ENCODE measurements at places on chromosomes 2 and 18. TPM values are rescaled to one million over a fixed set of nuclear protein-coding genes. Genes with fewer than 3 reads are reported as not detected.

DNA sequence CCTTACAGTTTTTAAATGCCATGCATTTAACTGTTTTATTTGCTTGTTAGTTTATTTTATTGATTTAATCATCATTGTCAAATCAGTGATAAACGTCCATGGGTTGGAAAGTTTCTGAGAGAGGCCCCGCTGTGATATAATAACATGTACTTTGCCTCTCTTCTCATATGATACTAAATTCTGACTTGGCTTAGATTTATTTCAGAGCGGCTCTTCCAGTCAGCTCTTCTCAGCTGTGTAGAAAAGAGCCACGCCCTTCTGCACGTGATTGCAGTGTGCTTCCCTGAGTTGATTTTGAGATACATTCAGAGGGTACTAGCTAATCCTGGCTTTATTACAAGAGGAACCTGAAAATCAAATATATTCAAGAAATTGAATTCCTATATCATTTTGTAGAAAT, 218.6 kb downstream of the KCNE4 start:
- no peak for DNase-seq

- DNase-seq, result no peak
Observed at GRCh38 chr2:31226266-31226665, 7.7 kb upstream of the EHD3 start.

The CYP20A1 gene
- total RNA-seq, result 22.1 TPM

The METAP1D gene
- 3.9 TPM for total RNA-seq

DNA sequence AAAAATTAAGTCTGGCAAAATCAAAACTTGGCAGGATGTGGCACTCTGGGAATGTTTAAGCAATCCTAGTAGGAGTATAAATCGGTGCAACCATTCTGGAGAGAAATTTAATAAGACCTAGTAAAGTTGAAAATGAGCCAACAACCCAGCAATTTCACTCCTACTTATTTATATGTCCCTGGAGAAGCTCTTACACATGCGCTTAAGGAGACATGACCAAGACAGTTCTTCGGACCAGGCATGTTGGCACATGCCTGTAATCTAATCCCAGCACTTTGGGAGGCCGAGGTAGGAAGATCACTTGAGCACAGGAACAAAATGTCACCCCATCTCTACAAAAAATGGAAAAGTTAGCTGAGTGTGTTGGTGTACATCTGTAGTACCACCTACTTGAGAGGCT, 374.6 kb upstream of the LYPD1 start:
- DNase-seq, result no peak
